Esophagus squamous epithelium (tissue), 5 donors: ENCODE measurements at places on chromosomes 5 and 9. TPM values are rescaled to one million over a fixed set of nuclear protein-coding genes. Genes with fewer than 3 reads are reported as not detected.

The MSX2 gene
- 2.5 TPM for total RNA-seq

The WDR38 gene
- not detected for total RNA-seq

DNA sequence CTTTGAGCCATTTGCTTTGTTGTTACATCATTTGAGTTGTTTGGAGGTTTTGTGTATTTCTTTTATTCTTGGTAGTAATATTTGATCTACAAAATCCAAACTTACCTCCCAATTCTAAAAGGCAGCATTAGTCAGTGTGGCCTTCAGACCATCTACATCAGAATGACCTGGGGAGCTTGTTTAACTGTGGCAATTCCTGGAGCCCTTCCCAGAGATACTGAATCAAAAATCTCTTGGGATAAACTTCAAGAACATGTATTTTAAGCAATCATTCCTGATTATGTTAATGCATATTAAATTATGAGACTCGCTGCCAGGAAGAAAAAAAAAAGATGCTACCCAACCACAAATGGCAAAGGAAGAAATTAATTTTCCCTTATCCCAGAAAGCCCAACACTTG is 268.9 kb upstream of the PDE4D start:
- no peak for DNase-seq

GRCh38 chr5:176432707-176433106 is 15.5 kb upstream of the FAF2 start:
- DNase-seq: no peak

The FOXD4 gene
- total RNA-seq: 0.19 TPM

The MROH2B gene
- not detected for total RNA-seq
